ENCODE measurements at places on chromosomes 1 and 21. TPM values are rescaled to one million over a fixed set of nuclear protein-coding genes. Genes with fewer than 3 reads are reported as not detected.

GRCh38 chr1:176638713-176639526, 175.9 kb downstream of the PAPPA2 start:
- no peak for DNase-seq

FCER1A gene
- total RNA-seq, result not detected

DNA sequence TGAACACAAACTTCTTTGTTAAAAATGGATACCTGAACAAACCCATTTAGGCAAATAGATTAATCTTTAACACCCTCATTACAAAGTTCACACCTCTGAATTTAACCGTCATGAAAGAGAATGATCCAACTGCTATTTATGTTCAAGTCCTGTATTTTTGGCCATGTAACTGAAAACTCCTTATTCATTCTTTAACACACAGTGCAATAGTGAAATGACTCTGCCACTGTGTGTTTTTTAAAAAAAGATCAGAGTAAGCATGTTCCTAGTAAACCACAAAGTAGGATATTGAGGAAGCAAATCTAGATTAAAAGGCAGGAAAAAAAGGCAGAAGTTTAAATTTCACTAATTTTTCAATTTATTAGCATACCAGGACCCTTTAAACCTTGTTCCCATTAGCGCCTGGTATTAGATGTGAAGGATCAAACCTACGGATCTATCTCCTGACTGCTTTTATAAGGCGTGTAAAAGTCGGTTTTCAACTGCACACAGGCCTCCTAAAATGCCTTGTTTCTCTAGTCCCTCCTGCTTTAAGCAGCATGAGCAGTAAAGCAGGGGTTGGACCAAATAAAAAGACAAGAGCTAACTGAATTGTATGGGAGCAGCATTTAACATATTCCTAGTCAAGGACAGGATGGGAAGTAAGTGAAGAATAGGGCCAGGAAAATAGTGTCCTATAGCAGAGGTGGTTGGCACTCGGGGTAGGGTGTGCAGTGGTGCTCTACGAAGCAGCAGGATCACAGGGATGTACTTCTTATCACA, 33.4 kb downstream of the NUCKS1 start:
- no peak for DNase-seq

COL9A2 gene
- total RNA-seq, result 0.94 TPM

DNA sequence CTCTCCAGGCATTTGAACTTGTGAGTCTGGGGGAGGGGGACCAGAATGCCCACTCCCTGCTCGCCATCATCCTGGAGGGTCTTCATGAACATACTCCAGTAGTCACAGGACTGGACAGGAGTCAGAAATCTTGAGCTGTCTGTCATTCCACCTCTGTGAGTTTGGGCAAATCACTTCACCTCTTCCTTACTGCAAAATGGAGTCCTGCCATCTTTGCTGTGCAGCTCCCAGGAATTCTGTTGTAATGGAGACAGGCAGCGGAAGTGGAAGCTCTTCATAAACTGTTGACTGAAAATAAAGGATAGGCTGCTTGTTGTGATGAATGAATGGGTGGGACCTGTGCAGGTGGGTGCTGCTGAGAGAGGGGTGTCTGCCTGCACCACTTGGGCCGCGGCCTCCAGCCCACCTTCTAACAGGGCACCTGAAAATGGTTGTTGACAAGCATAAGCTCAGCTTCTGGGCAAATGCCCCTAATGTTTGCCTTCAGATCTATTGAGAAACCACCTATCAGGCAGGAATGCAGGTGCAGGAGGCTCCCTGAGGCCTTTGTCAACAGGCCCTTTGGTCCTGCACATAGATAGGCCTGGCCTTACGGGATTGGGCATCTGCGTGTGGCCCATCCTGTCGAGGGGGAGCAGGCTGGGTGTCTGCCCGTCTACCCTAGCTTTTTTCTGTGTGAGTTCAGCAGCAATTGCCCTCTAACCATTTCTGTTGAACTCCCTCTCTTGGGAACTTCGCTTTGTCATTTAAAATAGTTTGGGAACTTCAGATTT, 321.0 kb downstream of the RPS6KC1 start:
- DNase-seq, result no peak

C8B gene
- not detected for total RNA-seq

GRCh38 chr21:26794597-26795411, 50.4 kb downstream of the ADAMTS1 start:
- DNase-seq, result no peak

- DNase-seq, result no peak
Observed at GRCh38 chr1:221497046-221497445, 244.8 kb downstream of the DUSP10 start.

GRCh38 chr1:221188458-221188857, 309.2 kb downstream of the HLX start:
- DNase-seq, result no peak

DNA sequence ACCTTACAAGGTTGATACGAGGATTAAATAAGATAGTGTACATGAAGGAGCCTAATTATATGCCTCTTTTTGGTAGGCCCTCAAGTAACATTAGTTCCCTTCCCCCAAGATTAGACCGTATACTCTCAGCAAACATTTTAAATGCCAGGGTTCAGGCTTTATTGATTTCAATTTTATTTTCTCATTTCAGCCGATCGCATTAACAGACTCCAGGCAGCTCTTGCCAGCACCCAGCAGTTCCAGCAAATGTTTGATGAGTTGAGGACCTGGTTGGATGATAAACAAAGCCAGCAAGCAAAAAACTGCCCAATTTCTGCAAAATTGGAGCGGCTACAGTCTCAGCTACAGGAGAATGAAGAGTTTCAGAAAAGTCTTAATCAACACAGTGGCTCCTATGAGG, 104.4 kb upstream of the BMP8A start:
- DNase-seq, result no peak

DNA sequence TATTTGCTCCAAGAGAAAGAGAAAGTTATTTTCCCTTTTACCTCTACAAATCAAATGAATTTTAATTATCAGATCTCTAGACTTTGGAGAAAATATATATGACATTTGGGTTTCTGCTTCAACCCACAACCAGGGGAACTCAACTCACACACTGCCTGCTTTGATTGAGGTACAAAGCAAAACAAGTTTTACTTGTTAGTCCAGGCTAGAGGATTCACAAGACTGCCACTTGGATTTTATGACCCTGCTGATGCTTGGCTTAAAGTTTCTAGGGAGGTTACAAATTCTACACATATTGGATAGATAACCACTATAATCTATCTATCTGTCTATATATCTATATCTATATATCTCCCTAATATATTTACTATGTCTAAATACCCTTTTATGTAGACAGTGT, 467.3 kb upstream of the RGS18 start:
- no peak for DNase-seq

DNA sequence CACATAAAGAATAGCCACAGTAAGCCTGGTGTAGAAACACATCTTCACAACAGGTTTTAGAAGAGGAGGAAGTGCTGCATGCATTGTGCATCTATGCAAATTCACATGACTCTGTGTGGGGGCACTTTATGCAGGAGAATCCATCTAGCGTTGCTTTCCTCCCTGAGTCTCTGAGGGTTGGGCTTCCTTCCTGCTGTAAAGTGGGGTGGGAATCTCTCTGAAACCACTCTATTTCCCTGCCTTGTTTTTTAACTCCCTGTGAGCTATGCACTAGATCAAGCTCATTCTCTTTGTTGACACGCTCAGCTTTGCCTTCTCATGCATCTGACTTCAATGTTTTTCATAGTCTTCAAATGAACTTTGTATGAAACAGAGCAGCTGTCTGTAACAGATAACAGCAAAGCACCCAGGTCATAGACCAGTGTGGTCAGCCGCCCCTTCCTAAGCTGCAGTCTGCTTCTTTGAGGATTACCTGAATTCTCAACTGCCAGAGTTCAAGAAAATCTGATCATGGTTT, 102.7 kb upstream of the DPH5 start:
- DNase-seq, result no peak

CPT2 gene
- 18.3 TPM for total RNA-seq

DNA sequence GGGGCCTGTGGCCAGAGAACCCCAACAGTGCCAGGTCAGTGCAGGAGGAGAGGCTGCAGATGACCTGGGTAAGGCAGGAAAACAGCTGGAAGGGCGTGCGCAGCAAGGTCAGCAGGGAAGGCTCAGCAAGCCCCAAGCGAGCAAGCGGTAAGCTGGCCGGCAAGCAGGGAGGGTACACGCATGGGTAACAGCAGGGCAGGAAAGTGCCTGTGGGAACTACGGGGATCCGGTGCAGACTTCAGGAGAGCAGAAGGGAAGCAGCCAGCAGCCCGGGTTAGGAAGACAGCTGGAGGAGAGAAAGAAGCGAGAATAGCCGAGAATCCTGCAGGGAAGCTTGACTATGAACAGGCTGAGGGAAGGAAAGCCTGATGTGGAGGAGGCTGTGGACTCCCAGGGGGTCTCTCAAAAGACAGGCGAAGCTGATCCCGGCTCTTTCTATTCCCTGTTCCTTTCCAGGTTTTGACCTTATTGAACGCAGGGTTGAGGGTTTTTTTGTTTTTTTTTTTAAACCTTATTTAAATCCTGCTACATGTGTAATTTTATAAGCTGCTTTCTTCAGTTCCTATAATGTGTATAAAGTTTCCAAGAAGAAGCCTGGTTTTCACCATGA, 20.9 kb downstream of the UMODL1 start:
- no peak for DNase-seq

- no peak for DNase-seq
Observed at GRCh38 chr1:188154761-188155160, 1326.0 kb downstream of the PLA2G4A start.

GRCh38 chr1:187655104-187655503, 826.4 kb downstream of the PLA2G4A start:
- DNase-seq, result no peak

GRCh38 chr1:48215222-48215621, 7.3 kb upstream of the SLC5A9 start:
- no peak for DNase-seq

CCDC185 gene
- total RNA-seq, result not detected

HTR6 gene
- 0.10 TPM for total RNA-seq

SLC2A1 gene
- 164 TPM for total RNA-seq

DNA sequence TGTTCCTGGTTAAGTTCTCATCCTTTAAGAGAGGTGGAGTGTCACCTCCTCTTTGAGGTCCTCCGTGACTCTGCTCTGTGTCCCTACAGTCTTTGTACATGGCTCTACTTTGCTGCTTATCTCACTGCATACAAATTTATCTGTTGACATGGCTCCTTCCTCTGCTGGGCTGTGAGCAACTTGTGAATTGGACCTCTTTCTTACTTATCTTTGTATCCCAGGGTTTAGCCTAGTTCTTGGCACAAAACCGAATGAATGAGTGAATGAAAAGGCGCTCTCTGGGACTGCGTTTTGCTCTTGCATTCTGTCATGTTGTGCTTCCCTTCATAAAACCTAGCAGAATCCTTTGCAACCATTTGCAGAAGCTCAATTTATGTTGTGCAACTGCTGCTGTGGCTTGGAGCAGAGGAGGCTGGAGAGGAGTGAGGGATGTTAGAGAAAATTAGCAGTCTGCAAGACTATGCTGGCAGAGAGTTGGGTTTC, 12.4 kb downstream of the SLC26A9 start:
- no peak for DNase-seq

DNA sequence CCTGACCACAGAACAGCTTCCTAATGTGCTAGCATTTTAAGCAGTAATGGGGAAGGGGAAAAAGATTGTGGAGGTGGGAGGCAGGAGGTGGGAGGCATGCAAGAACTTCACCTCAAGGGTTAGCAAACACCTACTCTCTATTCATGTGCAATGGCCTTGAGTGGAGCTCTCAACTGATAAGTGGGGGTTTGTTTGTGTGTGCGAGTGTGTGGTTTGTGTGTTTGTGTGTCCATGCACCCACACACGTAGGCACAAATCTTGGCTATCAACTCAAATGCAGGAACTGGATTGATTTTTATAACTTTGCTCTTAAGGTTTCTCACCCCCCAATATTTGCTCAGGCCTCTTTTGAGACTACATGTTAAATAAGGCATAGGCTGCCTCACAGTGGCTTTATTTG, 78.6 kb downstream of the SYT6 start:
- DNase-seq, result no peak

DNA sequence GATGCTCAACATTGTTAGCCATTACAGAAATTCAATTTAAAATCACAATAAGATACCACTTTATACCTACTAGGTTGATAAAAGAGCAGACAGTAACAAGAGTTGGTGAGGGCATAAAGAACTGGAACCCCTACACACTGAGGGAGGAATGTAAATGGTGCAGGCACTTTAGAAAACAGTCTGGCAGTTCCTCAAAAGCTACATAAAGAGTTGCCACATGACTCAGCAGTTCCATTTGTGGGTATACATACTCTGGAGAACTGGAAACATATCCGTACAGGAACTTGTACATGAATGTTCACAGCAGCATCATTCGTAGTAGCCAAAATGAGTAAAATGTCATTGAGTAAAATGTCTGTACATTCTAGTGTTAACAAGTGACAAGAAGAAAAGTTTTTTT, 17.0 kb downstream of the NSL1 start:
- DNase-seq, result no peak

GRCh38 chr1:56345831-56346230, 233.5 kb downstream of the PLPP3 start:
- DNase-seq, result no peak

DNA sequence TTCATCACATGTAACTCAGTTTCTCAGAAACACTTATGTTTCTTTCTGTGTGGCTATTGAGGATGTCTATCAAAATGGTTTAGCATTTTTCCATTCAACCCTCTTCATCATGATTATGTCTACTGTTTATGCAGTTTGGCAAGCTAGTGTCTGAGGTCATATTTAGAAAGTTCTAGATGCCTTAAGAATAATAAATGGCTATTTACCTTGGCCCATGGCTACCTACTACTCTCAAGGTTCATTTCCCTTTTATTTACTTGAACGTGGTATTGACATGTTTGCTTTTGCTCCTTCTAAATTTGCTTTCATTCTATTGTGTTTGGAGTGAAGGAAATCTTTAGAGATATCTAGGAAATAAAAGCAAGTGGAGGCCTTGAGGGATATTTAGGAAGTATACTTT, 193.7 kb upstream of the OLFM3 start:
- no peak for DNase-seq

PTGER3 gene
- total RNA-seq, result 0.21 TPM

- no peak for DNase-seq
Observed at GRCh38 chr1:245575710-245576109, 420.9 kb downstream of the KIF26B start.

- DNase-seq, result no peak
Observed at GRCh38 chr1:111174070-111174469, 26.4 kb downstream of the DENND2D start.

MFSD2A gene
- total RNA-seq, result 15.9 TPM
